ENCODE measurements at places on chromosomes 5 and 9.

- DNase-seq: no peak
Observed at GRCh38 chr5:54313311-54314270, 3.2 kb upstream of the ARL15 start.

- DNase-seq: no peak
Observed at GRCh38 chr9:13369431-13369830, 89.9 kb upstream of the MPDZ start.

GRCh38 chr5:157214415-157214814, 33.8 kb downstream of the ITK start:
- no peak for DNase-seq

GRCh38 chr5:32059761-32060530, 114.2 kb downstream of the GOLPH3 start:
- DNase-seq: no peak

DNA sequence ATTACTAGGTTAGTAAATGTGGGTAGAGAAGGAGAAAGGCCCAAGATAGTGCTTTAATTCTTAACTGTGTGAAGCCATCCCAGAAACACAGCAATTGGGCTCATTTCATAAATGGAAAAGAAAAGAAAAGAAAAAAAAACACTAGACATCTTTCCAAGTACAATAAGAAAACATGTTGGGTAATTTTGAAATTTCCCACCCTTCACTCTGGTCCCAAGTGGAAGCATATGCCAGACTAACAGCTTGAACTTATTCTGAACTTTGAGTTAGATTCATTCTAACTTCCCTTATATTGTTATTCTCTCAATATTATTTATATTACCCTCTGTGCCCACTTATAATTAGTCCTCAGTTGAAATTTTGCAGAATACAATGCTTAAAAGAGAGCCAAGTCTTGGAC, 113.4 kb upstream of the GHR start:
- DNase-seq: no peak

DNA sequence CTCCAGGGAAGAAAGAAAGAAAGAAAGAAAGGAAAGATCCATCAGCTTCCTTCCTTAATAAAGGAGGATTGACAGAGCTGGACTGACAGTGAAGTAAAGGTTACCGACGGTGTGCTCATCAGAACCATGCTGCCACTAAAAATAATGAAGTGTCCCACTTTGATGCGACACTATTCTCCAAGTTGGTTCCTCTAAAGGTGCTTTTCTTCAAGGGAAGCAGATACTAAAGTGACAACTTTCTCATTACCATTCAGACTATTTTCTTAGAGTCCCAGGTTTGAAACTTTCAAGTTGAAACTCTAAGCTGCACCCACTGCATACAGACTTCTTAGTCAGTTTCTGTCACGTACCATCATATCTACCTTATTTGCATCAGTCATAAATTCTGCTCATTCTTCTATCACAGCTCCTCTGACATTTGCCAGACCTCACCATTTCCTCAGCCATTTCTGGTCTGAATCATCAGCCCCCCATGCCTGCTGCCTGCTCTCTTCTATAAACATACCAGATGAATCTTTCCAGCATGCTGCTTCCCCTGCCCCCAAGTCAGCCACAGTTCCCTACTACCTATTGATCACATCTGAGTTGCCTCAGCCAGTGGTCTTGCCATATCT, 177.6 kb downstream of the DEPDC1B start:
- DNase-seq: no peak

DNA sequence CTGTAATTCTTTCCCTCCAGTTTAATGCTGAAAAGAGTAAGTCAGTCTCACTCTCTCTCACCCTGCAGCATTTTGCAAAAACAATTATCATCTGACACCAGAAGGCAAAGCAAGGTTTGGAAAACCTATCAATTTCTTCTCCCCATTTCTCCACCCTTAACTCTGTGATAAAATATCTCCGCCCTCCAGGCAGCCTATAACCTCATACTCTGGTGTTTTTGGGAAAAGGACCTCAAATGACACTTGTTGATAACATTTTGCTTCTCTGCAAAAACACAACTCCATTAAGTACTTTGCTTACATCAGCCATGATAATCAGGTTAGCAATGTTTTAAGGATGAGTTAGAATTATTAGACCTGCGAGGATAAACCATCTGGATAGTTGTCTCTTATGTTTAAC, 2.3 kb downstream of the ANKH start:
- no peak for DNase-seq

GRCh38 chr9:85516455-85516854, 225.3 kb downstream of the AGTPBP1 start:
- no peak for DNase-seq

GRCh38 chr5:133425222-133425621, 187.1 kb downstream of the FSTL4 start:
- DNase-seq: no peak

DNA sequence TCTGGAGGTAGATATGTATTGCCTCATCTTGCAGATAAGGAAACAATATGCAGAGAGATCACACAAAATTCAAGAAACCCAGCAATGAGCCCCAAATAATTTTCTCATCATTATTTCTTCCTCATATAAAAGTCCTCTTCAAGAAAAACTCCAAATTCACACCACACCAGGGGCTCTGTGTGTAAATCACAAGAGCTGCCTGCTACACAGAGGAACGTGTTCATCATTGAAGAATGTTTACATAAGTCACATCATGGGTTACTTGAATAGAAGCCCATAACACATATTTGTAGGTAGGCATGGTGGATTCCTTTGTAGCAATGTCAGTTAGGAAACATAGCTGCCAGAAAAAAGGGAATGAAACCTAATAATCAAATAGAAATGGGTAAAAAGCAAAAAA, 308.1 kb upstream of the TLE4 start:
- no peak for DNase-seq

DNA sequence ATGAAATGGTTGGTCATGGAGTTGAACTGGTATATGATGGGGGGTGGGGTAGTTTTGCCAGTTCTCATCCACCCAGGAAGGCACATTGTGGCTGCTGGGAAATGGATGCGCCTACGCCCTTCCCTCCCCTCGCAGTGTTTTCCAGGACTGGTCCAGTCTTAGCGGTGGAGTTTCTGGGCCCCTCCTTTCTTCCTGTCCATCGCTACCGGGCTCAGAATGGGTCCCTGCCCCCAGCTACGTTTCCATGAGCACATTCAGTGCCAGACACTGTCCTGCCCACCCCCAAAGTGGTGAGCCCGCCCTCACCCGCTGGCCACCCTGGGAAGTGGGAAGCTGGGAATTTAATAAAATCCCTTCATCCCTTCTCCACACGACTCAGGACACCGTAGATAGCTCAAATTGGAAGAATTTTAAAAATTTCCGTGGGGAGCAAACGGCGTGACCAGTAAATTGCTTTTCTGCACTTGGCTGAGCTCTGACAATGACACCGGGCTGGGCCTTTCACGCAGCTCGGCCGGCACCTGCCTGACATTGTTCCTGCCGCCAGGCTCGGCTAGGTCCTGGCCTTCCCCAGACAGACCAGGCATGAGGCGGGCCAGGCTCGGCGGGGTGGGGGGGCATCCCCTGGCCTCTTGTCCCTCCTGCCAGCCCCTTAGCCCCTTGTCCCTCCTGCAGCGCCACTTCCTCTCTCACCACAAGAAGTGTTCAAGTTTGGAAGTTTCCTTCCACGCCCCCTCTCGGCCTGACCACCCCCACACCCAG, 3.6 kb downstream of the FGF18 start:
- DNase-seq: no peak

- no peak for DNase-seq
Observed at GRCh38 chr5:14944996-14945395, 73.4 kb upstream of the ANKH start.

DNA sequence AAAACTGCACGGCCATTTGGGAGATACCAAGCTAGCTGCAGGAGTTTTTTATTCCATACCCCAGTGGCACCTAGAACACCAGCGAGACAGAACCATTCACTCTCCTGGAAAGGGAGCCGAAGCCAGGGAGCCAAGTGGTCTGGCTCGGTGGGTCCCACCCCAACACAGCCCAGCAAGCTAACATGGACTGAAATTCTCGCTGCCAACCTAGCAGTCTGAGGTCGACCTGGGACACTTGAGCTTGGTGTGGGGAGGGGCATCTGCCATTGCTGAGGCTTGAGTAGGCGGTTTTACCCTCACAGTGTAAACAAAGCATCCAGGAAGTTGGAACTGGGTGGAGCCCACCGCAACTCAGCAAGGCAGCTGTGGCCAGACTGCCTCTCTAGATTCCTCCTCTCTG, 108.9 kb upstream of the CHD1 start:
- no peak for DNase-seq

DNA sequence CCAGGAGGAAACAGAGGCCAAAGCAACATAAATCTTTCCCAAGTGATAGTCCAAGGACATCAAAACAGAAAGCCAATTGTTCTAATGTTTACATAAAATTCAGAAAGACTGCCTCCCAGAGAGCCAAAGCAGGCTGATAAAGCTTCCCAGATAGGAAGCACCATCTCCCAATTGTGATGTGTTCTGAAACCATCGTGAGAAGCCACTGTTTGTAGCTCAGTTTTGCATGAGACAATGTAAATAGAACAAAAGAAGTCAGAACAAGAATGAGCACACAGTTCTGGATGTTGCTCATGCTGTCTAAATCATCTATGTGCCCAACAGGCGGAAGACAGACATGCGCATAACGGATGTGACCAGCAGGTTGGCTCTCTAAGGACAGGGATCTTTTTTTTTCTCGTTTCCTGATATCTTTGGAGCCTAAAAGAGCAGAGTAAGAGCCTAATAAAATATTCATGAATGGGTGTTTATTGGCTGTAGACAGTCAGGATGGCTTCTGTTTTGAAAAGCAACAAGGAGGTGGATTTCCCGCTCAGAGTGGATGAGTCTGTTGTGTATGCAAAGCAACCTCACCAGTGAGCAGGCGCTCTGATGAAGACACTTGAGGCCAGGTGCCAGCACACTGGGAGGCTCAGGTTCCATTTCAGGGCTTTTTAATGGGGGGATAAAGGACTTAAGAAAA, 113.6 kb downstream of the GNA14 start:
- no peak for DNase-seq

- DNase-seq: no peak
Observed at GRCh38 chr9:135320331-135320730, 159.3 kb upstream of the PPP1R26 start.

GRCh38 chr9:71858812-71859211, 52.2 kb downstream of the ABHD17B start:
- DNase-seq: no peak

DNA sequence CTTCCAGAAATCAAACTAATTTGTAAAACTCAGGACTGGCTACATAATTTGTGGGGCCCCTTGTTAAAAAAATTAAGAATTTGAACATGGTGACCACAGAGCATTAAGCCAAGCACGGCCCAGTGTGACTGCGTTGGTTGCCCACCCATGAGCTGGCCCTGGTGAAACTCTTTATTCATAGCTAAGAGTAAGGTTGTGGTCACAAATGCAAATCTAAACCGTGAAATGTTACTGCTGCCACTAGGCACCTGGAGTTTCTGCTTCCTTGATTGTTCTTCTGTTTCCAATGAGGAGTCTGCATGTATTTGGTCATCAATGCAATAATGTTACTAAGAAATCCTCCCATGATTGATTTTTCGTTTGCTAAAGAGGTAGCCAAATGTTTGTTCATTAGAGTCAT, 4.2 kb downstream of the GCNT1 start:
- no peak for DNase-seq

- no peak for DNase-seq
Observed at GRCh38 chr9:131333771-131334628, 44.5 kb downstream of the PLPP7 start.

GRCh38 chr9:134163371-134164196, 780 bp downstream of the RNU6ATAC start:
- DNase-seq: peak; percentile 59

GRCh38 chr5:165876538-165876937, 2371.1 kb downstream of the MAT2B start:
- DNase-seq: no peak

- no peak for DNase-seq
Observed at GRCh38 chr5:61071526-61071925, 90.7 kb downstream of the SMIM15 start.

- DNase-seq: no peak
Observed at GRCh38 chr5:31054453-31054852, 139.0 kb upstream of the CDH6 start.

DNA sequence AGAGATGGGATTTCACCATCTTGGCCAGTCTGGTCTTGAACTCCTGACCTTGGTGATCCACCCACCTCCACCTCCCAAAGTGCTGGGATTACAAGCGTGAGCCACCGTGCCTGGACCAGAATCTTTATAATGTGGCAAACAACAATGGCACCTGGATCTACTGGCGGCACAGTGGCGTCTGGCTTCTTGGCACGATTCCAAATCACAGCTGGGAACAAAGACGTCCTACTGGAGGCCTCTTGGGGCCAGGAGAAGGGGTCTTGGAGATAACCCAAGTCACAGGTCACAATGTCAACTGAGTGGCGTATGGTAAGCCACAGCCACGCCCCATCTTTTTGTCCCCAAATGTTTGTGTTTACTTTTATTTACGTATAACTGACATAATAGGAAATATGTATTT, 77.8 kb upstream of the RAPGEF1 start:
- DNase-seq: no peak

DNA sequence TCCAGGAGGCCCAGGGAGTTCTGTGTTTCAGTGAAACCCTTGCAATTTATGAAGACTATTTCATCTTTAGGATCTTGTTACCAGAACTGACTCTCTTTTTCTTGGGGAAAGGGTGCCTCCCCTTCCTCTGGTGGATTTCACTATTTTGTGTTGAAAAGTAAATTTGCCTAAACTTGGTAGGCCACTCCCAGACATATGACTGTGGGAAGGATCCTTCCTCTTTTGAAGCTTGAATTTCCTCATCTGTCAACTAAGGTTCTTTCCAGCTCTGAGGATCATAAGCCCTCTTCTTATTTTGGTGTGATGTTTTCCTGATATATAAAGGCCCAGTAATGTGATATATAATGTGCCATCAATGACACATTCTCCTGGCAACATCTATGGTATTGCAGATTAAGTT, 59.1 kb upstream of the ZFAND5 start:
- no peak for DNase-seq

DNA sequence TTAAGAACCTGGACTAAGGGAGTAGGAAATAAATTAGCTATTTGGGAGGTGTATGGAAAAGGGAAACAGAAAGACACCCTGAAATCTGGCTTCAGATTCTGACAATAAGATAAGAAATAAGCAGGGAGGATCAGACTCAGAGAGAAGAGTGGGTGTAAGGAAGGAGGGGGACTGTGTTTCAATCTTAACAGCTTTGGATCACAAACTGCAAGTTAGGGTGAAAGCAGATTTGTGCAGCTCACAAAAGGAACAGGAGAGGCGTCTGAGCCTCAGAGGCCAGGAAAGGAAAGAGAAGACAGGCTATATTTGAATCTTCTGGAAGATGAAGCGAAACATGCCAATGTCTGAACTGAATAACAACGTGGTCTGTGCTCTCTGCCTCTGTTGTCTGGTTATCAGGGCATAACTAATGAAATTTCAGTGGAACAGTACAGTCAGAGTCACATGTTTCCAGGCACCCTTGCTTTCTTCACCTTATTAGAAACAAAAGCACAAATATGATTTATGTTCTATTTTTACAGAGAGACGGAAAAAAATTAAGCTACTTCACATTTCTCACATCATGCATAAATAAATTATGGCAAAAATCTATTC, 26.6 kb downstream of the SGTB start:
- no peak for DNase-seq

- DNase-seq: no peak
Observed at GRCh38 chr5:144297081-144297480, 126.4 kb downstream of the KCTD16 start.

GRCh38 chr5:78753093-78753531, 104.5 kb upstream of the LHFPL2 start:
- DNase-seq: no peak

- DNase-seq: no peak
Observed at GRCh38 chr9:3948826-3949556, 350.9 kb downstream of the GLIS3 start.
